WTC11 (cell line): ENCODE measurements at places on chromosomes 16 and 17. TPM values are rescaled to one million over a fixed set of nuclear protein-coding genes. Genes with fewer than 3 reads are reported as not detected.
A peak's percentile ranks its signal among the peaks of the same experiment; 100 is the strongest.

The TP53TG3 gene
- total RNA-seq, result not detected in 3 replicates

The WNT3 gene
- total RNA-seq, result 6.5 to 14.1 TPM (median 6.7 TPM) in 3 replicates

The PERCC1 gene
- not detected in 3 replicates for total RNA-seq

The C16orf95 gene
- total RNA-seq, result 5.7 to 7.5 TPM (median 7.1 TPM) in 3 replicates

The C16orf46 gene
- total RNA-seq, result 1.1 to 1.3 TPM (median 1.2 TPM) in 3 replicates

The ZSCAN10 gene
- total RNA-seq, result 263 to 286 TPM (median 271 TPM) in 3 replicates

The MYO15A gene
- total RNA-seq, result 2.6 to 4.5 TPM (median 3.6 TPM) in 3 replicates

DNA sequence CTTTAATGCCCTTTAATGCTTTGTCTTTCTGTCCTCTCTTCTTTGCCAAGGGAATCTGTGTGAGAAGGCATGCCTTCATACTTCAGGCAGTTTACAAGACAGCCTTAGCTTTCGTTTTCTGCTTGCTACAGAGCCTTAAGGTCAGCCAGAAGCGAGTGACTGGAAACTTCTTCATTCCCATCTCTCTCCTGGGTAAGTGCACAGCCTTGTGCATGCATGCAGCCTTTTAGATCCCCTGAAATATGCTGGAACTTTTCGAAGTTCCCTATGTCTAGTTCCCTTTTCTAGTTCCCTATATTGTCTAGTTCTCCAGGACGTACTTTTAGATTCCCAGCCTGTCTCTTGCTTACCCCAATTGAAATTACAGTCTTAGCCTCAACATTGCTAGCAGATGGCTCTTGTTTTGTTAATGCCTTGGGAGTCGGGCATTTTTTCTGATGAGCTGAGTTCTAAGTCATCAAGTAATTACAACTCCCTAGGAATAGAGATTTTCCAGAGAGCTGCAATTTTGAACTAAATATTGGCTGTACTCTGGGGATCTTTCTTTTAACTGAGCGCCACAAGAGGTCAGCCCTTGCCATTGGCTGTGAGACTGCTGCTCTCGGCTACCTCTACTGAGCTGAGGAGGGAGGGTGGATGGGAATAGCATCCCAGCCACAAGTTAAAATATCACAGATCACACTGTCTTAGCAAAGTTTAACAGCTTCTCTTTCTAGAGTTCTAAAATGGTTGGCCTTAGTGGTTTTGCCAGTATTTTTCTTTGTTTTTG is 22.7 kb upstream of the PPM1D start:
- no peak overlapping the region for H3K4me3 ChIP-seq
- H3K4me1 ChIP-seq, result peaks cover 12% of the 10 kb centered on the region
- no peaks in the 10 kb centered on the region for H3K27me3 ChIP-seq
- DNase-seq, result no peak
- H3K36me3 ChIP-seq, result no peaks in the 10 kb centered on the region; the same call in none of the 2 replicates

DNA sequence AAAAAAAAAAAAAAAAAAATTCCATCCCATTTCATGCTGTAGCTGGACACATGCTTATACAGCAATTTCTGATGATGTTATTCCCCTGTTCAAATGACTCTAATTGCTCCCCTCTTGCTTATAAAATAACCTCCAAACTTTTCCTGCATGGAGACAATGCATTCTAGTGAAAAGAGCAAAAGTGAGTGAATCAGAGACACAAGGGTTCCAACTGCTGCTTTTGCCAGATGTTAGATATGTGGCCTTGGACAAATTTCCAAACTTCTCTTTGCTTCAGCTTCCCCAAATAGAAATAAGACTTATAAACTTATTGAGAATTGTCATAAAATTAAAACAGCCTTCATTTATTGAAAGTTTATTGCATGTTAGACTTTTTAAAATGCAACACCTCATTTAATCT is 65.0 kb upstream of the AXIN2 start:
- H3K27ac ChIP-seq, result no peak overlapping the region
- peaks cover 5% of the 10 kb centered on the region; the same call in 1 of the 2 replicates for H3K36me3 ChIP-seq
- H3K27me3 ChIP-seq, result no peaks in the 10 kb centered on the region
- H3K4me1 ChIP-seq, result peaks cover 30% of the 10 kb centered on the region
- DNase-seq, result no peak
- no peak overlapping the region for H3K4me3 ChIP-seq

DNA sequence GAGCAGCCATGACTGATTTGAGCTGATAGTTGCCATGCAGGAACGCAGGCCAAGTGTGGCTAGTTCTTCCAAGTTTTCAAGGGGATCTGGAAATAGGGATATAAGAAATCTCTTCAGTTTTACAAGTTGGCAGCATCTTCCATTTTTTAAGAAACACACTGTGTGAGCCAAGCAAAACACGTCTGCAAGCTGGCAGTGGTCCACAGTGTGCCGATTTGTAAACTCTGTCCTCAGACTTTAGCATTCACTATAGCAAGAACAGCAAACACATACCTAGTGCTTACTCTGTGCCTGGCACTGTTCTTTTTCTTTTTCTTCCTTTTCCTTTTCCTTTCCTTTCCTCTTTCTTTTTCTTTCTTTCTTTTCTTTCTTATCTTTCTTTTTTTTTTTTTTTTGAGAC is 2.9 kb downstream of the ORAI3 start:
- H3K36me3 ChIP-seq, result no peaks in the 10 kb centered on the region
- H3K27ac ChIP-seq, result no peak overlapping the region
- no peak overlapping the region for H3K4me3 ChIP-seq
- no peak for DNase-seq
- H3K27me3 ChIP-seq, result peaks cover 3% of the 10 kb centered on the region; the same call in 1 of the 2 replicates
- peaks cover 21% of the 10 kb centered on the region for H3K4me1 ChIP-seq

DNA sequence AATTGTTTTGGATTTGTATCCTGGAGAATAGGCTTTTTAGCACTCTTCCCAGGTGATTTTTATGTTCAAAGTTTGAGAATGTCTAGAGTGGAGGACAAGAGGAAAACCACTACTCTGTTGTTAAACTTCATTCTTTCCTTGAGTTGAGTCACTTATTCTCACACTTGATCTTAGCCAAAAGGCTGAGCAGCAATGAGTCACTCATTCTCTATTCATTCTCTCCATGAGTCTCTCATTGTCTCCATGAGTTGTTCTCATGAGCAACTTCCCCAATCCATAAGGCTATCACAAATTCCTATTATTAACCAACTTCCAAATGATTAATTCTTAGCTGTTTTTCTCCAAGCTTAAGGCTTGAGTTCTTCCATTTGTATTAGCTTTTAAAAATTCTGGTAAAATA is 1393.3 kb downstream of the CDH8 start:
- no peak overlapping the region for H3K4me3 ChIP-seq
- DNase-seq, result no peak
- peaks cover 18% of the 10 kb centered on the region for H3K4me1 ChIP-seq

DNA sequence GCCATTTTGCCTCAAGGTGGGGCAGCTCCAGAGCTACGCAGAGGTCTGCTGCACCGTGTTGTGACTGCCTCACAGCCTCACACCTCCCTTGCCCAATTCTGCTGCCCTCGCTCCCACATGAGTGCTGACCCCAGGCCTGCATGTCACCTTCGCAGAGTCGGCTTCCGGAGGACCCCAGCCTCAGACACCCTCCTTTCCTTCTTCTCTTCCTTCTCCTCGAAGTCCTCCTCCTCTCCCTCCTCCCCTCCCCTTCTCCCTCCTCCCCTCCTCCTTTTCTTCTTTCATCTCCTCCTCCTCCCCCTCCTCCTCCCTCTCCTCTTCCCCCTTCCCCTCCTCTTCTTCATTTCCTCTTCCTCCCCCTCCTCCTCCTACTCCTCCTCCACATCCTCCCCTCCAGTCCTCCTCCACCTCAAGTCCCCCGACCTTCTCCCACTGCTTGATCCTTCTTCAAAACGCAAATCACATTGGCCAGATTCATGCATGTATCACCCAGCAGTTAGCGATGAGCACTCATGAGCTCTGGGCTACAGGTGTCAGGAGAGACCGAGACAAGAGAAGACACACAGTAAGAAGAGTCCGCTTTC is 243.8 kb downstream of the RBFOX3 start:
- DNase-seq, result no peak
- H3K4me3 ChIP-seq, result no peak overlapping the region
- H3K27me3 ChIP-seq, result no peaks in the 10 kb centered on the region

- no peak overlapping the region for H3K27ac ChIP-seq
- no peak for DNase-seq
- H3K36me3 ChIP-seq, result no peaks in the 10 kb centered on the region
- H3K4me3 ChIP-seq, result no peak overlapping the region
Measured at GRCh38 chr17:72249441-72249840, 128.6 kb downstream of the SOX9 start.

DNA sequence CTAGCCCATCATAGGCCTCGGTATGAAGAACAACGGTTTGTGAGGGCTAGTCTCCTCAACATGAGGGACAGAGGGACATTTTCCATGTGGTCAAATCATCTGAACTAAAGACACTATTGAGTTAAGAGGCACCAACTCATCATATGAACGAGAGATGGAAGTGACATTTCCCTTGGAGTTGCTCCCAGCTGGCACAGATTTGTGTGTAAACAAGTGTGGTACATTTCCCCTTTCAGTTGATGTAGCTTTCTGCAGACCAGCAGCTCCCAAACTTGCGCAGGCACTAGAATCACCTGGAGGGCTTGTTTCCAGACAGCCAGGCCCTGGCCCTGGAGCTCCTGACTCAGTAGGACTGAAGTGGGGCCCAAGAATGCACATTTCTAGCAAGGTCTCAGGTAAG is 205.5 kb downstream of the PARN start:
- H3K27me3 ChIP-seq, result no peaks in the 10 kb centered on the region; the same call in 1 of the 2 replicates
- H3K4me3 ChIP-seq, result no peak overlapping the region
- H3K4me1 ChIP-seq, result peaks cover 19% of the 10 kb centered on the region

- peaks cover 13% of the 10 kb centered on the region; the same call in 1 of the 2 replicates for H3K36me3 ChIP-seq
- no peaks in the 10 kb centered on the region for H3K27me3 ChIP-seq
- no peak overlapping the region for H3K4me3 ChIP-seq
- H3K27ac ChIP-seq, result no peak overlapping the region
- H3K4me1 ChIP-seq, result peaks cover 9% of the 10 kb centered on the region; the same call in 1 of the 2 replicates
Measured at GRCh38 chr16:56370875-56371659, 54.3 kb downstream of the AMFR start.

DNA sequence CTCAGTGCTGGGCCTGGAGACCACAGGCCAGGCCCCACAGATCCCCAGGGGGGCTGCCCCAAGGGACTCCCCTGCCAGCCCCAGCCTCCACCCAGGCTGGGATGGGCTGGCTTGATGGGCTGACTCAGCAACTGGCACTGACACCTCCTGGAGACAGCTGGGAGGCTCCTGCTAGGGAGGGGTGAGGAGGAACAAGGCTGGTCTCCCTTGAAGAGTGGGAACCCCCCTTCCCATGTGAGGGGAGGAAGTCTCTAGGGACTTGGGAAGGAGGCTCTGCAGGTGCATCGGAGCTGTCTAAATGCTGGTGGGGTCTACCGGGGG is 10.4 kb downstream of the NHERF1 start:
- H3K4me1 ChIP-seq, result peaks cover 52% of the 10 kb centered on the region
- H3K4me3 ChIP-seq, result no peak overlapping the region
- no peak overlapping the region for H3K27ac ChIP-seq
- no peaks in the 10 kb centered on the region for H3K36me3 ChIP-seq
- no peak for DNase-seq

- no peaks in the 10 kb centered on the region for H3K4me1 ChIP-seq
- DNase-seq, result no peak
- H3K4me3 ChIP-seq, result no peak overlapping the region
- peaks cover 7% of the 10 kb centered on the region for H3K36me3 ChIP-seq
- no peak overlapping the region for H3K27ac ChIP-seq
Measured at GRCh38 chr16:50791522-50791921, 49.6 kb downstream of the CYLD start.

DNA sequence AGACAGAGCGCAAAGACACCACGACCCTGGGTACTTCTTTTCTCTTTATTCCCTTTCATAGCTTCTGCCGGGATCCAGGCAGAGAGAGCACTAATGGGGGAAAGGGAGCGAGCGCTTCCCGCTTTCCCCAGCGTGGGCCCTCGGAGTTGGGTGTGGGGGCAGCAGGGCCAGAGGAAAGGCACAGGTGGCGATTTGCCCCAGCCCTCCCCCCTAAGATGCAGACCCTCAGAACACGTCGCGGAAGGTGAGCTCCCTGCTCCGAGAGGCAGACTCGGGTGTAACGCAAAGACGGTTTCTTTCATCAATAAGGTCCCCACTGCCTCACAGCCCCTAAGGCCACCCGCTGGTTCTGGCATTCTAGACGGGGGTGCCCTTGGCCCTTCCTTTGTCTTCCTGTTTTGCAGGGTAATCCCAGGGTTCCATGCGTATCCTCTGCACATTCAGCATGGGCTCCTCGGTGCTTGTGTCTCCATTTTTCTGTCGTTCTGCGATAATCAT is 570 bp upstream of the NME3 start:
- peak overlapping the region; percentile 99 for H3K4me3 ChIP-seq
- H3K27ac ChIP-seq, result peak overlapping the region; percentile 98
- DNase-seq, result peak; percentile 39
- H3K27me3 ChIP-seq, result no peaks in the 10 kb centered on the region; the same call in 1 of the 2 replicates

DNA sequence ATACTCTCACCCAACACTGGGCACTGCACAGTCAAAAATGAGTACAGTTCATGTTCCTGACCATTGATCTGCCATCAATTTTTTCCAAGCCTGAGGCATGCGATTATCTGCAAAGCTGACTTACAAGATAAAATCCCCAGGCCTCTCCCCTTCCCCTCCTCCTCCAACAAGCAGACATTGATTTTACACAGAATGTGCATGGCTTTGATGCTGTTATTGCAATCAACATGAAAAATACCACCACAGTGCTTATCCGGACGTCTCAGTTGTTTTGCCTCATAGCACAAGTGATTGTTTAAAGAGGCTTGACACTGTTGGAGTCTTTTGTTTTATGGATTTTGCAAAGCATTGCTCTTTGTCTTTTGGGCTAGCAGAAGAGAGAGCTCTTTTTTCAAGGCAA is 163.8 kb downstream of the TOX3 start:
- no peaks in the 10 kb centered on the region for H3K36me3 ChIP-seq
- no peak overlapping the region for H3K4me3 ChIP-seq
- H3K4me1 ChIP-seq, result peaks cover 16% of the 10 kb centered on the region
- DNase-seq, result no peak
- no peaks in the 10 kb centered on the region for H3K27me3 ChIP-seq
- H3K27ac ChIP-seq, result no peak overlapping the region

GRCh38 chr16:9516444-9516843 is 425.0 kb downstream of the HAPSTR1 start:
- H3K4me1 ChIP-seq, result 0 out of 2 replicates have a peak, but pooled peaks cover 2% of the 10 kb centered on the region
- no peak overlapping the region for H3K4me3 ChIP-seq
- no peak overlapping the region for H3K27ac ChIP-seq

- H3K36me3 ChIP-seq, result no peaks in the 10 kb centered on the region
- H3K27me3 ChIP-seq, result peaks cover 95% of the 10 kb centered on the region
- H3K4me1 ChIP-seq, result peaks cover 55% of the 10 kb centered on the region
- no peak for DNase-seq
- H3K27ac ChIP-seq, result no peak overlapping the region
Measured at GRCh38 chr17:48542114-48542656, 2.7 kb downstream of the HOXB2 start.

DNA sequence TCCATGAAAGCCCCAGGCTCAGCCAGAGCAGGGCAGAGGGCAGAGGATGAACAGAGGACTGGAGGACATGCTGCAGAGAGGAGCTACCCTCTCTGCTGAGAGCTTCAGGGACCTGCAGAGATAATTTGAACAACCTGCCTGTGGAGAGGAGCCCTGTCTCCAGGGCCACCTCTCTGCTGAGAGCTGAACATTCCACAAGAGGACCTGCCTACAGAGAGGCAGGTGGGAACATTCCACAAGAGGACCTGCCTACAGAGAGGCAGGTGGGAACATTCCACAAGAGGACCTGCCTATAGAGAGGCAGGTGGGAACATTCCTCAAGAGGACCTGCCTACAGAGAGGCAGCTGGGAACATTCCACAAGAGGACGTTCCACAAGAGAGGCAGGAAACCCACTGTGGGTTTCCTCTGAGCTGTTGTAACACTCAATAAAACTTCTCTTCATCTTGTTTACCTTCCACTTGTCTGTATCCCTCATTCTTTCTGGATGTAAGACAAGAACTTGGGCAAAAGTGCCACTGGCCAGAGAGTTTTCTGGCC is 551.9 kb upstream of the CA10 start:
- DNase-seq, result no peak
- H3K27me3 ChIP-seq, result no peaks in the 10 kb centered on the region; the same call in 1 of the 2 replicates
- peaks cover 16% of the 10 kb centered on the region for H3K36me3 ChIP-seq
- H3K4me1 ChIP-seq, result no peaks in the 10 kb centered on the region
